Fibroblast of skin of left quadriceps (primary cell): ENCODE measurements at places on chromosomes 13 and 19.

- no peak for DNase-seq
Measured at GRCh38 chr13:46165485-46166223, 16.3 kb downstream of the LCP1 start.

DNA sequence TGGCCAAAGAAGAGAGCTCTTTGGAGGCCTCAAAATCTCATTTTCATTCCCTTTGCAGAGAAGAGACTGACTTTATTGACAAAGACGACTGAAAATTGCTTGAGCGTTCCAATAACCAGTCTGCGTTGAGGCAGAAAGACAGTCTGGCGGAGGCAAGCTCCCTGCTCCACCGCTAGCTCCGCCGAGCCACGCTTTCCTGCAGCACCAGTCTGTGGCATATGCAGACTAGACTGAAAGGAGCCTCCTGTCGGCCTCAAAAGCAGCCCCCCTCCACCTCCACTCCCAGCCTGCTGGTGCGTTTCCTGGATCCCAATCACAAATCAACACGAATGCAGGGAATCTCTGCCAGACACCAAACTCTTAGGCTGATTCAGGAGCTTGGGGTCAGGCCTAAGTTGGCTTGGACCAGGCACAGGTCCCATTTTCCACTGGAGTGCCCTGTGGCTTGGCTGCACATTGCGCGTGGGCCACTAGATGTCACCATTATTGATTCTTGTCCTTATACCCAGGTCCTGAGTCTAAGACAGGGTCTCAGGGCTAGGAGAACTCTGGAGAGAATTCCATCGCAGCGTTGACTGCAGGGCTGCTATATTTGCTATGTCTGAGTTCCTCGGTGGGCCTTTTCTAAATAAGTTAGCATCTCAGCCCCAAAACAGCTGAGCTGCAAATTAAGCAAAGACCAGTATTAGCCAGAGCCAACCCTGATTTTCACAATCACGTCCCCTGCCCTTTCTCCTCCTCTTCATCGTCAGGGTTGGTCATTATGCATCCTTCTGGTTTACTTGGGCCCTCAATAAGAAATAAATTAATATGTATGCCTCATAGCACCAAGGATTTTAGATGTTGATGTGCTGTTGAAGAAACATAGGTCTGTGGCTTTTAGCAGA lies 5.2 kb upstream of the ZNF507 start:
- no peak for DNase-seq

GRCh38 chr19:9914315-9915207 lies 21.8 kb downstream of the OLFM2 start:
- peak; percentile 56 for DNase-seq

DNA sequence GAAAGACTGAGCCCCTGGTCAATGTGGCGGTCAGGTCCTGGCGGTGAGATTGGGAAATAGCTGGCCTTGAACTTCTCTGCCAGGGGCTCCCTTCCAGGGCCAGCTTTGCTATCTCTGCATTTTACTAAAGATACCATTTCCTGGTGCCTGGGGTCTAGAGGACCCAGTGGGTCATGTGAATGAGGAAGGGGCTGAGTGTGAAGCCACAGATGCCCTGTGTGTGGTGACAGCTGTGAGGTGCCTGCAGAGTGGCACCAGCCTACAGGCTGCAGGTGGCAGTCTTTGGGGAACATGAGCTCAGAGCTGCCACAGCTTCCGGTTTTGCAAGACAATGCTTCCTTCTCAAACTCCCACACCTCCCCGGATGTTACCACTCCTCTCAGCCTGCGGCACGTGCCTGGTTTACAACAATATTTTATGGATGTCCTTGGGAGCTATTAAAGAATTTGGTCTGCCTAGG lies 5.2 kb upstream of the MLNR start:
- no peak for DNase-seq

DNA sequence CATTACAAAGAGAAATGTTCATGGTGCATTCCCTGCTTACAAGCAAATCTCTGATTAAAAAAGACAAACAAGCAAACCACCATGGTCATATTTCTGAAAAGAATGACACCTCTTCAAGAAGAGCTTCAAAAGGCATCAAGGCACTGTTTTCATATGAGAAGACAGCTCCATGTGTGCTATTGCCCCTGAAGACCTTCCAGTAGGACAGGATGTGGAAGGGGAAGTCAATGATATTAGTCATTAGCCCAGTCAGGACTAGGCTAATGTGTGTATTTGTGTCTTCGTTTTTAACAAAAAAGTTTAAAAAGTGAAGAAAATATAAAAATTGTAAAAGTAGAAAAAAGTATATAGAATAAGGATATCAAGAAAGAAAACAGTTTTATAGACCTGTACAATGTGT lies 534.7 kb upstream of the ARGLU1 start:
- no peak for DNase-seq

GRCh38 chr19:4641132-4641531 lies 1.8 kb downstream of the TNFAIP8L1 start:
- DNase-seq, result no peak

GRCh38 chr19:36054733-36055686 lies at the start of gene WDR62:
Gene WDR62 (plus strand): TSS chr19:36054897. CDS start chr19:36054972, 75 bp downstream.
- DNase-seq, result no peak

- no peak for DNase-seq
Measured at GRCh38 chr13:74346960-74347359, 212.8 kb upstream of the KLF12 start.

GRCh38 chr13:33129886-33130285 lies 113.7 kb downstream of the KL start:
- no peak for DNase-seq

- no peak for DNase-seq
Measured at GRCh38 chr19:4144666-4145249, 8.7 kb upstream of the CREB3L3 start.

DNA sequence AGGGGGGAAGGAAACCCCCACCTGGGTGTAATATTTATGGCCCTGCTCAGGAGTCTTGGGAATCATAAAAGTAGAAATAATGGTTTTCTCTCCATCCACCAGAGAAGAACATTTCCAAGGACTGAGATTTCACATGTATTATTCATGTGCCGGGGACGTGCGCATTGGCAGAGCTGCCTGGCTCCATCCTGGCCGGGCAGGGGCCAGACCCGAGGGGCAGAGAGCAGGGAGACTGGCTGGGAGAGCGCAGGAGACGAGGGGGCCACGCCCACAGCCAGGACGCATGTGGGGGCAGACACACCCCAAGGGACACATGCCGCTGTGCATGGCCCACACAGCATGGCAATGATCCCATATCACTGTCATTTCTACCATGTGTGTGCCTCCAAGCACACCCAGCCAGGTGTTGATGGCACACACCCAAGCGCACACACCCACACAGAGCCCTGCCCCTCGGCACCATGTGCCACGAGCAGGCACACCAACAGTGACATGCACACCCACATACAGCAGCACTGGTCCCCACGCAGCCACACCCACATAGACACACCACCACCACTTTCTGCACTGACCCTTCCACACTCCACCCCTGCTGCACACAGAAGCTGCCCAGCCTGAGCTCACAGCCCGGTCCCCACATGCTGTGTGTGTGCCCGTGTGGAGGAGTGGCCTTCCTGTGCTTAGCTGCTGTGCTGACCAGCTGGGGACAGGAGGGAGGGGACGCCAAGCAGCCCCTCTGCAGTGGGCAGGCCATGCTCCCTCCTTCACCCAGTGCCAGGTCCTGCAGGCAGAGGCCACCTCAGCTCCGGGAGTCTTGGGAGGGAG lies 39.3 kb downstream of the CEBPG start:
- DNase-seq, result no peak

DNA sequence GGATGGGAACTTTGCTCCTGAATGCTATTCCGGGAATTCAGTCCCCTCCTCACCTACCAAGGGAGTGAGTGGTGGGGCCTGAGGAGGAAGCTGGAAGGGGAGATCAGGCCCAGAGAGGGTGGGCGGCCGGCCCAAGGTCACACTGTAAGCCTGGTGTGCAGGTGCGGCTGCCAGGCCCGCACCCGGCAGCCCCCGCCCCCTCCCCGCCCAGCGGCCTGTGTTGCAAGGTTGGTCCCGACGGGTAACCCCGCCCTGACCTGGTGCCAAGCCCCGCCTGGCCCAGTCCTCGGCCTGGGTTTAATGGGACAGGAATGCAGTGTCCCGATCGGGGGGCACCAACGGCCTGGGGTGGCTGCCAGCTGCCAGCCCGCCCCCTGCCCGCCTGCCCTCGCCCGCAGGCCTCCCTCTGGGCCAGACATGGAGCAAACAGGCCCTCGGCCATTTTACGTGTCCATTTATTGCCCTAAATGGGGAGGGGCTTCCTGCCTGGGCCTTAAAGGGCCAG lies 5.5 kb downstream of the ZBTB7A start:
- no peak for DNase-seq

GRCh38 chr19:38308006-38308766 lies 4.1 kb downstream of the C19orf33 start:
- no peak for DNase-seq

- DNase-seq, result no peak
Measured at GRCh38 chr13:79227418-79227817, 178.6 kb downstream of the RBM26 start.

DNA sequence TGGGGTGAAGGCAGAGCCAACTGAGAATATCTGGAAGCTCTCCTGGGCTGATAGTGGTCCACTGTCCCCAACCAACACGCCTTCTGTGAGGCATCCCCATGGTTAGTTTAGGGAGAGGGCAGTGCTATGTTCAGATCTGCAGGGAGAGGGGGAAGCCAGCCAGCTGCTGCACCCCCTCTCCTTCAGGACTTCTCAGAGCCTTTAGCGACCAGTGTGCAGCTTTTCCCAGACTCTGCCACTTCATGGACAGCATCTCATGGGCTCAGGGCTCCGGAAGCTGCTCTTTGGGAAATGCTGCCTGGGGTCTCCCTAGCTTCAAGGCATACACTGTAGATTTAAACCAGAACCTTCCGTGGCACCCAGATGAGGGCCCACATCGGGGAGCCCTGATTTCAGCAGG lies 33.5 kb downstream of the TMED1 start:
- no peak for DNase-seq

GRCh38 chr19:28857967-28858366 lies 355.0 kb downstream of the UQCRFS1 start:
- no peak for DNase-seq

DNA sequence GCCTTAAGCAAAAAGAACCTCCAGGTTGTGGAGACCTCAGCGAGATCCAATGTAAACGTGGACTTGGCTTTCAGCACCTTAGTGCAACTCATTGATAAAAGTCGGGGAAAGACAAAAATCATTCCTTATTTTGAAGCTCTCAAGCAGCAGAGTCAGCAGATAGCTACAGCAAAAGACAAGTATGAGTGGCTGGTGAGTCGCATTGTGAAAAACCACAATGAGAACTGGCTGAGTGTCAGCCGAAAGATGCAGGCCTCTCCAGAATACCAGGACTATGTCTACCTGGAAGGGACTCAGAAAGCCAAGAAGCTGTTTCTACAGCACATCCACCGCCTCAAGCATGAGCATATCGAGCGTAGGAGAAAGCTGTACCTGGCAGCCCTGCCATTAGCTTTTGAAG lies 58.5 kb downstream of the ARHGAP35 start:
- DNase-seq, result no peak

- DNase-seq, result no peak
Measured at GRCh38 chr13:32001154-32001768, 30.3 kb upstream of the FRY start.

- no peak for DNase-seq
Measured at GRCh38 chr19:401866-402511, 7.0 kb downstream of the C2CD4C start.

GRCh38 chr13:106899442-106899841 lies 331.5 kb upstream of the ARGLU1 start:
- DNase-seq, result no peak

DNA sequence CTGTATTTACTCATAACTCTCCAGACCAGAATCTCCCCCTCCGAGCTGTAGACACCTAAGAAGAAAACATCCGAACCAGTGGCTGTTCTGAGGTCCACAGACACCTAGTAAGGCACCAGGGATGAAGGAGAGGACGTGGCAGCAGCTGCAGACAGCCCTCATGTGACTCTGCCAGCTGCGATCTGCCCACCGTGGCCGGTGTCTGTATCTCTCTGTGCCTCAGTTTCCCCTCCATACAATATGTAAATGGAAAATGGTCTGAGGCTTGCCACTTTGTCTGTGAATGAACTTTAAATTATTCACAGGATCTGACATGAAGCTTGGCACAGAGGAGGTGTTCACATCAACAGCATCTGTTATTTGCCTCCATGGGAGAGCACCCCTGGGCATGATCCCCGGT lies 2.4 kb downstream of the CEACAM4 start:
- DNase-seq, result no peak

GRCh38 chr19:41456342-41456918 lies 13.5 kb downstream of the ERICH4 start:
- peak; percentile 10 for DNase-seq

GRCh38 chr13:66995203-66995611 lies 234.9 kb downstream of the PCDH9 start:
- DNase-seq, result no peak

GRCh38 chr19:14368011-14368513 lies 13.2 kb upstream of the ADGRE5 start:
- no peak for DNase-seq

GRCh38 chr13:63449550-63449949 lies 2033.9 kb upstream of the PCDH20 start:
- no peak for DNase-seq

DNA sequence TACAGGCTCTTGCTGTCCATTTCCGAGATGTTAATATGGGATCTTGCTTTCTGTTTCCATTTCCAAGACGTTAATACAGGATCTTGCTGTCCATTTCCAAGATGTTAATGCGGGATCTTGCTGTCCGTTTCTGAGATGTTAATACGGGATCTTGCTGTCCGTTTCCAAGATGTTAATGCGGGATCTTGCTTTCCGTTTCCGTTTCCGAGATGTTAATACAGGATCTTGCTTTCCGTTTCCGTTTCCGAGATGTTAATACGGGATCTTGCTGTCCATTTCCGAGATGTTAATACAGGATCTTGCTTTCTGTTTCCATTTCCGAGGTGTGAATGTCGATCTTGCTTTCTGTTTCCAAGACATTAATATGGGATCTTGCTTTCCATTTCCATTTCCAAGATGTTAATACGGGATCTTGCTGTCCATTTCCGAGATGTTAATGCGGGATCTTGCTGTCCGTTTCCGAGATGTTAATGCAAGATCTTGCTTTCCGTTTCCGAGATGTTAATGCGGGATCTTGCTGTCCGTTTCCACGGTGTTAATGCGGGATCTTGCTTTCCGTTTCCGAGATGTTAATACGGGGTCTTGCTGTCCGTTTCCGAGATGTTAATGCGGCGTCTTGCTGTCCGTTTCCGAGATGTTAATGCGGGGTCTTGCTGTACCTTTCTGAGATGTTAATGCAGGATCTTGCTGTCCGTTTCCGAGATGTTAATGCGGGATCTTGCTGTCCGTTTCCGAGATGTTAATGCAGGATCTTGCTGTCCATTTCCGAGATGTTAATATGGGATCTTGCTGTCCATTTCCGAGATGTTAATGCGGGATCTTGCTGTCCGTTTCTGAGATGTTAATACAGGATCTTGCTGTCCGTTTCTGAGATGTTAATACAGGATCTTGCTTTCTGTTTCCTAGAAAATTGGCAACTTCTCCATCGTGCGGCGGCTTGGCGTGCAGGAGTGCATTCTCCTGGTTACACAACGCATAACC lies 38.3 kb downstream of the PEX11G start:
- no peak for DNase-seq

- DNase-seq, result no peak
Measured at GRCh38 chr13:21637296-21637695, 33.3 kb upstream of the MICU2 start.
